PC-9 (cell line): ENCODE measurements at places on chromosomes 16 and 17. TPM values are rescaled to one million over a fixed set of nuclear protein-coding genes. Genes with fewer than 3 reads are reported as not detected.

DNA sequence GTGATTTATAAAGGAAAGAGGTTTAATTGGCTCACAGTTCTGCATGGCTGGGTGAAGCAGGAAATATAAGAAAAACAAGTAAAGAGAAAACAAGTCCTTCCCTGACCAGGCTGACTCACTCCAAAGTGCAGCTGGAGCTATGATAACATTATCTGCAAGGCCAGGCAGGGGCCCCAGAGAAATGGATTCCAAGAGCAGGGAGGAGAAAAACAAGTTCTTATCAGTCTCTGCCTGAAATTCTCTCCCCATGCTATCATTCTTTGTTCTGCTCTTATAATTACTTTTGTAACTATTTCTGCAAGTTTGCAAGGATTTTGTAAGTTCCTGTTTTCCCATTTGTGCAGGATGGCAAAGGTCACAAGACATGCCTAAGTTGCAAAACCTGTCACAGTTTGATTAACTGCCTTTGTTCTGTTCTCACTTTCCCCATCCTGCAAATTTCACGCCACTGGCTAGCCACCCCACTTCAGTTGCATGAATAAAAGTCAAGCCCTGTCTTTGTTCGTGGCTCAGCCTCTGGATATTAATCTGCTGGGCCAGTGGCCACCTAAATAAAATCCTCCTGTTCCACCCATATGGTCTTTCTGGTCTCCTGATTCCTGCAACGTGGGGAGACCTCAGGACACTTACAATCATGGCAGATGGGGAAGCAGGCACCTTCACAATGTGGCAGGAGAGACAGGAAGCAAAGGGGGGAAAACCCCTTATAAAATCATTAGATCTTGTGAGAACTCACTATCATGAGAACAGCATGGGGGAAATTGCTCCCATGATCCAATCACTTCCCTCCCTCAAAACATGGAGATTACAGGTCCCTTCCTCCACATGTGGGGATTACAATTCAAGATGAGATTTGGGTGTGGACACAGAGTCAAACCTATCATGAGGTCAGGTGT, 13.1 kb downstream of the ABCA9 start:
- peak; percentile 63 for DNase-seq

DNA sequence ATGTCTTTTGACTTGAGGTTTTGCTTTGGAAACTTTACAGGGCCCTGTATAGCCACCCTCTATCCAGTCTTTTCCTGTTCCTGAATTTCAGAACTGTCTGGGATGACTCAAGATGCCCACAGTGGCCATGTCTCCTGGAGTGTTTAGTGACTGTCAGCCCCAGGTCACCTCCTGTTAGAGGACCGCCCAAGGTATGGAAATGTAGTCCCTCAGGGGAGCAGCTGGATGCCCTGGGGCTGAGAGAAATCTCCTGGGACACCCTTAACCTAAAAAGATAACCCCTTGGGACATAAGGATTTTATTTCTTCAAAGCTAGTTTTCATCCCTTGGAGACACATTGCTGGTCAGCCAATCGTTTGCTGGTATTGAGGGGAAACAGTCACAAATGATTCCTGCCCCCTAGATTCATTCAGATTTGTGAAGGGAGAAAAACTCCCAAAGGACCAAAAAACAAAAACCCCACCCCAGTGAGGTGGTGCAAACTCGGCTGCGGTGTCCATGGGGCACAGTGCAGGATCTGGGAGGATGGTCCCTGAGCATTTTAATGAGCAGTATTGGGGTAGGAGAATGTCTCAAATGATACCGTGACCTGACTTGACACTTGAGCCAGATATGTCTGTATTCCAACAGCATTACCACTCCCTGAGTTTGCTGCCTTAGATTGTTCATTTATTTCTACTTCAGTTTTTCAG, 1.7 kb downstream of the ZNF267 start:
- DNase-seq, result no peak

- DNase-seq, result no peak
Observed at GRCh38 chr16:22183901-22184614, 21.8 kb downstream of the SDR42E2 start.

GRCh38 chr16:11634312-11634711, 33.9 kb upstream of the SNN start:
- no peak for DNase-seq

GRCh38 chr16:87131996-87132345, 185.2 kb downstream of the C16orf95 start:
- no peak for DNase-seq

Gene CACNA1G
- 0.28 and 0.46 TPM in 2 replicates for total RNA-seq
